ENCODE measurements at places on chromosomes 2 and 18.

GRCh38 chr2:12304564-12305171 lies 412.1 kb upstream of the TRIB2 start:
- no peak for DNase-seq

- no peak for DNase-seq
Observed at GRCh38 chr2:171810422-171811244, 83.4 kb downstream of the SLC25A12 start.

DNA sequence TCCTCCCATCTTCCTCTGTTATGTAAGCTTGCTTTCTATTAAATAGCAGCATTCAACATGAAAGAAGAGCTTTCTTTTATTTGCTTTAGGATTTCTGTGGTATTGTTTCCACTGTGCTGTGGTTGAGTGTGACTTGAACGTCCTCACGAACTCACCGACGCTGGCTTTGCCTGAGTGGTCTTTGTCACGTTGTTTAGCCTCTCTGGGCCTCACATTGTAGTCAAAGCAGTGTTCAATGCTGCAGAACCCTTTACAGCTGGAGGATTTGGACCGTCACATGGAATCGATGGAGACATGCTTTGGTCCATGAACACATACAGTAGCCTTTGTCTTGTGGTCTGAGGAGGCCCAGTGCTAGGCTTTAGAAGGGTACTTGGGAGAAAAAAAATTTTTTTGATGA lies 66.3 kb downstream of the TANC1 start:
- DNase-seq: no peak

DNA sequence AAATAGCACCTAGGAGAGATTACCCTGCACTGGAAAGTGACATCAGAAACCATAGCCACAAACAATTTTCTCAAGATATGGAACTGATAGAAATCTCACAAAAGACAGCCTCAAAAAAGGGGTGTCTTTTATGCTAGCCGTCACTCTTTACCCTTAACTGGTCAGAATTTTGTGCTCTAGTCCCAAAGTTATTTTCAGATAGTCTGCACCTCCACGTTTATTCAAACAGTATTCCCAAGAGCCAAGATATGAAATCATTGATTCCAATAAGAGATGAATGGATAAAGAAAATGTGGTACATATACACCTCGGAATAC lies 23.5 kb upstream of the PMAIP1 start:
- no peak for DNase-seq

DNA sequence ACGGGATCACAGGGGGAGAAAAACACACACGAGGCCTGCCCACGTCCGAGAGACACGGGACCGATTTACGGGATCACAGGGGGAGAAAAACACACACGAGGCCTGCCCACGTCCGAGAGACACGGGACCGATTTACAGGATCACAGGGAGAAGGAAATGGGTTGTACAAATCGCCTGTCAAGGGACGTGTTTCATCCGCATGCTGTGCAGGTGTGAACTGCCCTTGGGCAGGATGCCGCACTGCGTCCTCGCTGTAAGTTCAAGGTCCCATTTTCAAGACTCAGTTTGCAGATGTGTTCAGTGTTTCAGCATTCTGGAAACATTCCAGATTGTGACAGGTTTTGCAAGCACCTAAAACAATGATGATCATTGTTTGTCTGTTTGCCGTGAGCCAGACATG lies 2.3 kb upstream of the KCNG2 start:
- no peak for DNase-seq

DNA sequence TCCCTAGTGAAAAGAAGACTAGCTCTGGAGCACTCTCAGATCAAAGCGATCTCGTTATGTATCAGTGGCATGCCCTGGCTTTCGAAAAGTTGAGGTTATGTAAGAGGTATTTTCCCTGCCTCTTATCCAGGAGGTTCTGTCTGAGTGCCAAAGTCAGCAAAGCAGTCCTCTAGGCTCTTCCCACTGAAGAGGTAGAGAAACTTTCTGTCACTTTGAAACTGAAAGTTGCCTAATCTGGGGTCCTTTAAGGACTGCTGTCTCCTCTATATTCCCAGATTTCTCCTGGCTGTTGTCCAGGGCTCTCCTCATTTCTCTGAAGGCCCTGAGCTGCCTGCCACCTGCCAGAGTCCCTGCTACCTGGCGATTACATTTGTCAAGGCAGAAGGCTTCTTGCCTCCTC lies 96.3 kb downstream of the B3GNT2 start:
- DNase-seq: peak; percentile 35

DNA sequence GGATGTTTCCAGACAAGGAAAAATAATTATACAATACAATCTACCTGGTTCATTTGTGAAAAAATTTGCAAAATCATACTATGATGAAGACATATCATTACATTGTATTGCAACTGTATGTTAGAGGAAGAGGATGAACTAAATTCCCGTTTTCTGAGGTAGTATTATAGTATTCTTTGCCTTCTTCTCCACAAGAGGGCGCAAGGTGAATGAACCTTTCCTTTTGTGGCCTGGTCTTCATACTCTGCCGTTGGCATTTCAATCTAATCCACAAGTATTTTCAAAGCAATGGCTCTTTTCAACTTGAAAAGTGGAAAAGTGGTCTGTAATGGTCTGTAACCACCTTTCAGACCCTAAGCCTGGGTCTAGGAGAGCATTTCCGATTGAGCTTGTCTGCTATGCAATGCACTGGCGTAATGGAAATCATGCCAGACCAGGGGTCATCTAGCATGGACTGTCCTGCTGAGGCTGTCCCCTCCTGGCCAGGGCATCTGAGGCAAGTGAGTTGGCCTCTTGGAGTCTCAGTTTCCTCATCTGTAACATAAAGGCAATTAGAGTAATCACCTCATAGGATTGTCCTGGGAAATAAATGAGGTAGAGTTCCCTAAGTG lies 30.8 kb upstream of the ZNF396 start:
- peak; percentile 77 for DNase-seq

- DNase-seq: peak; percentile 76
Observed at GRCh38 chr18:2948038-2948437, 64.9 kb downstream of the LPIN2 start.

DNA sequence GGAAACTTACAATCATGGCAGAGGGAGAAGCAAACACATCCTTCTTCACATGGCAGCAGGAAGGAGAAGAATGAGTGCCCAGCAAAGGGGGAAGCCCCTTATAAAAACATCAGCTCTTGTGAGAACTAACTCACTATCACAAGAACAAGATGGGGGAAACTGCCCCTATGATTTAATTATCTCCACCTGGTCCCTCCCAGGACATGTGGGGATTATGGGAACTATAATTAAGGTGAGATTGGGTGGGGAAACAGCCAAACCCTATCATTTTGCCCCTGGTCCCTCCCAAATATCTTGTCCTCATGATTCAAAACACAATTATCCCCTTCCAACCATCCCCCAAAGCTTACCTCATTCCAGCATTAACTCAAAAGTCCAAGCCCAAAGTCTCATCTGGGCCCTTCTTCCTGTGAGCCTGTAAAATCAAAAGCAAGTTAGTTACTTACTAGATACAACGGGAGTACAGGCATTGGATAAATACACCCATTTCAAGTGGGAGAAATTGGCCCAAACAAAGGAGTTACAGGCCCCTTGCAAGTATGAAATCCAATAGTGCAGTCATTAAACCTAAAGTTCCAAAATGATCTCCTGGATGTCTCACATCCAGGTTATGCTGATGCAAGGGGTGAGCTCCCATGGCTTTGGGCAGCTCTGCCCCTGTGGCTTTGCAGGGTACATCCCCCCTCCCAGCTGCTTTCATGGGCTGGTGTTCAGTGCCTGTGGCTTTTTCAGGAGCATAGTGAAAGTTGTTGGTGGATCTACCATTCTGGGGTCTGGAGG lies 122.3 kb downstream of the MYCN start:
- DNase-seq: no peak

Measured in erythroblast (primary cell).